Cardiac ventricle fibroblast (primary cell): ENCODE measurements at places on chromosomes 5 and 9. TPM values are rescaled to one million over a fixed set of nuclear protein-coding genes. Genes with fewer than 3 reads are reported as not detected.

Gene PFN3
- not detected in 2 replicates for total RNA-seq

Gene ATP10B
- total RNA-seq: not detected in 2 replicates

Gene PCDHGA12
- 41.9 and 43.9 TPM in 2 replicates for total RNA-seq

Gene MATR3
- total RNA-seq: 156 and 174 TPM in 2 replicates

Gene RNF208
- total RNA-seq: not detected in 2 replicates

Gene REEP2
- 6.6 and 6.7 TPM in 2 replicates for total RNA-seq

Gene CNTFR
- total RNA-seq: 0.39 and 0.56 TPM in 2 replicates

Gene GPX3
- total RNA-seq: 82.0 and 82.4 TPM in 2 replicates

Gene DUSP1
- total RNA-seq: 156 and 188 TPM in 2 replicates

Gene ADAMTS19
- 0.15 and 0.62 TPM in 2 replicates for total RNA-seq

Gene PGM5
- 0.88 and 1.7 TPM in 2 replicates for total RNA-seq

Gene MARVELD2
- 0.24 TPM in 1 of 2 replicates, not detected in the other for total RNA-seq

Gene NR2F1
- total RNA-seq: 43.0 and 45.7 TPM in 2 replicates

Gene WDR38
- total RNA-seq: not detected in 2 replicates
